ENCODE measurements at places on chromosomes 3 and 15.

- no peak for DNase-seq
Measured at GRCh38 chr15:78840661-78841375, 29.6 kb upstream of the ADAMTS7 start.

DNA sequence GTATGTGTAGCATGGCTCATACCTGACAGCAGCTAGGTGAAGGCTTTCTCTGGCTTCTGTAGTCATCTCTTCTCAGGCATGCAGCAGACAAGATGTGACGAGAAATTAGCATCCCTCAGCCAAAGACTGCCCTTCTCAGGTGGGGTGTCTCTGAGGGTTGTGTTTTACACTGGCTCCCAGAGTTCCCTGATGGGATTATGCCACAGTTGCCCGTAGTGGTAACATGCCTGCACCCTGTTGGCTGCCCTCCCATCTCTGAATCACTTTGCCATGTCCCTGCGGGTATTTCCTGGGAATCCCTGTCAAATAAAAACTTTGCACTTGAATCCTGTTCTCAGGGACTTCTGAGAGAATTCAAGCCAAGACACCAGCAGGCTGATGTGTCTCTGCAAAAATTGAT, 70.5 kb downstream of the LRTM1 start:
- no peak for DNase-seq

- no peak for DNase-seq
Measured at GRCh38 chr3:164416491-164417222, 661.6 kb downstream of the SI start.

DNA sequence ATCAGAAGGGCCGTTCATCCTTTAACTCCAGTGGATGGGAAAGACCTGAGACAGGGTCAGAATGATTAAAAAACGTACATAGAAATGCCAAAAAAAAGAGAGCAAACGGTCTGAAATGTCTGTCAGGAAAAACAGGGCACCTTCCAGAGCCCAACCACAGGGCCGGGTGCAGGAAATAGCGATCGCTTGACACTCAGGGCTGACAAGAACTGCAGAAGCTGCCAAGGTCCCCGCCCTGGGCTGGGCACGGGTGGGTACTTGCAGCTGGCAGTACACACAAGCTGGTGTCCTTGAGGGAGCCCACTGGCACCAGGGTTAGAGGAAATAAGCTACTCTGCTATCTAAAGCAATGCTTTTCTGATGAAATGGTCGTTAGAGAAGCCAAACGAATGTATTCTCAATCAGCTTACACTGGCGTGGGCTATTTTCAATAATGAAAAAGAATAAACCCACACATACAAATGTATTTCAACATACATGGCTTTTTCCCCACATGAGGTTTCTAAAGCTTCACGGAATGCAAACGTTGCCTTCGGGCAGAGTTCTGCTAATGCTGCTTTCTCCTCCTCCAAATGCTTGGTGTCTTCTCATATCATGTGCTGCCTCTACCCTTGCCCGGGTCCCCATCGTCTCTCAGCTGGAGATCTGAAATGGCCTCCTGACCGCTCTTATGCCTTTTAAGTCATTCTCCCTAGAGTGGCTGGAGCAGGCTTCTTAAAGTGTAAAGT, 15.6 kb downstream of the FRMD4B start:
- DNase-seq: no peak

DNA sequence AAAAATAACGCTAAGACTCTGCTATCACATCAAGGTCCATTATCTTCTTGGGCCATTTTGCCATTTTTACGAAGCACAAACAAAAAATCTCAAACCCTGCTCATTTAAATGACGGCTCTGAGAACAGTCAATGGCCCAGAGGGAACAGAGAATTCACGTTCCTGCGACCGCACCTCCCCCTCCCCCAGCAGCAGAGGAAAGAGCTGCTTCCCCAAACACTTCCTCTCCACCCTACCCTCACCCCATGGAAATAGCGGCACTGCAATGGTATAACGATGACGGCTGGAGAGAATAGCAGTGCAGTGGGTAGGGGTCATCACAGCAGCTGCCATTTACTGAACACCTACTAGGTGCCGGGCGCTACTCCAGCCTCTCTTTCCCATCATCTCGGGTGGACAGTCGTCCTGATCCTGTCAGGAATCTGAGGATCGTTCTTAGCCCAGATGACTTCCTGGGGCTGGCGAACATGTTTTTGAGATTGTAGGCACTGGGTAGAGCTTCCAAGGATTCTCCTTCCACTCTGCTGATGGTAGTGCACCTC, 113.3 kb downstream of the IQSEC1 start:
- DNase-seq: no peak

- no peak for DNase-seq
Measured at GRCh38 chr3:178174201-178174915, 361.9 kb upstream of the KCNMB2 start.
